ENCODE measurements at places on chromosomes 1 and 21. TPM values are rescaled to one million over a fixed set of nuclear protein-coding genes. Genes with fewer than 3 reads are reported as not detected.

GRCh38 chr1:29648026-29648425 lies 411.7 kb downstream of the PTPRU start:
- H3K27me3 ChIP-seq: peaks cover 9% of the 10 kb centered on the region
- no peaks in the 10 kb centered on the region for H3K36me3 ChIP-seq
- H3K4me1 ChIP-seq: no peaks in the 10 kb centered on the region

DNA sequence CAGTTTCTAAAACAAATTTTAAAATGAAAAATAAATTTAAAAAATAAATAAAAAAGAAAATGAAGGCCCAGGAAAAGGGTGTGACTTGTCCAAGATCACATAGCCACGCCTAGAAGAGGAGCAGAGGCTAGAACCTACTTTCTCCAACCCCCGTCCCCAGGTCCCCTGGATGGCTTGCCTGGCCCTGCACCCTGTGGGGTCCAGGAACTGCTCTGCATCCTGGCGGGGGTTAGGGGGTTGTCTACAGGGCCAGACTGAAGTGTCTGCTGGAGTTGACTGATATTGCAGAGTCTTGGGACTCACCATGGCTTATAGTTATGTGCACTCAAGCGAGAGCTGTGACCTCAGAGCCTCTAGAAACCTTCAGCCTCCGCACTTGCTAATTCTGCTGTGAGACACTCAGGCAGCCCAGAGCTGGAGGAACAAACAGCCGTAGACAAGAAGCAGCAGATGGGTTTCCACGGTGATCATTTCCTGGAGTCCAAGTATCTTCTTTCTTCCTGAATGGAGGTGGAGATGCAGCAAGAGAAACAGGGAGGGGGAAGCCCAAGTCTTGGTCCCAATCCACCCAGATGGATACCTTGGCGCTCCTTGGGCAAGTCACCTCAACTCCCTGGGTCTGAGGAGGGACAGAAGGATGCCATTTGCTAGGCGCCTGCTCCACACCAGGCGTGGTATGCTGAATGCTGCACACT lies 5.2 kb upstream of the EXTL1 start:
- peaks cover 10% of the 10 kb centered on the region for H3K4me1 ChIP-seq
- H3K36me3 ChIP-seq: no peaks in the 10 kb centered on the region
- no peaks in the 10 kb centered on the region for H3K27me3 ChIP-seq
- no peak overlapping the region for H3K27ac ChIP-seq
- H3K4me3 ChIP-seq: no peak overlapping the region
- no peak for DNase-seq

DNA sequence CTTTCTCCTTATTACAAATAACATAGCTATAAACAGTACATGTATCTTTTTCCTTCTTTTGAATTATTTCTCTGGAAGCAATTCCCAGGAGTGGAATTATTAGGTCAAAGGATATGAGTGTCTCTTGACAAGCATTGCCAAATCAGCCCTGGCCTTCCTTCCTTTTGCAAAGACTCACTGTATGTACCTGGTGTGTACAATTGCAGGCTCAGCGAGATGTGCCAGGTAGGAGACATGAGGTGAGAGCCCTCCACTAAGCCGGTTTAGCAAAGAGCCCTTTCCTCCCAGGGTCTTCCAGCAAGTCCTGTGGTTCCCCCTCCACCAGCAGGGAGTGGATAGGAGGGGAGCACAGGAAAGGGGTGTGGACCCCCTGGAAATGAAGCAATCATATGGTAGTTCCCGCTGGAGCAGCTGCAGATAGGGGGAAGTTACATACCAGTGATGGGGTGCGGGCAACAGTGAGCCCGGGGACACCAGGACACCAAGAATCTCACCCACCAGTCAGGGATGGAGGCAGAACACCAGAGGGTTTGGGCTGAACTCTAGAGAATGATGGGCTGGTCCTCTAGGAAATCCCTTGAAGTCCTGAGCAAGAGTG lies 18.3 kb downstream of the RCSD1 start:
- H3K27ac ChIP-seq: no peak overlapping the region
- H3K4me1 ChIP-seq: peaks cover 73% of the 10 kb centered on the region
- H3K4me3 ChIP-seq: no peak overlapping the region
- DNase-seq: no peak
- H3K36me3 ChIP-seq: peaks cover 21% of the 10 kb centered on the region
- no peaks in the 10 kb centered on the region for H3K27me3 ChIP-seq

DNA sequence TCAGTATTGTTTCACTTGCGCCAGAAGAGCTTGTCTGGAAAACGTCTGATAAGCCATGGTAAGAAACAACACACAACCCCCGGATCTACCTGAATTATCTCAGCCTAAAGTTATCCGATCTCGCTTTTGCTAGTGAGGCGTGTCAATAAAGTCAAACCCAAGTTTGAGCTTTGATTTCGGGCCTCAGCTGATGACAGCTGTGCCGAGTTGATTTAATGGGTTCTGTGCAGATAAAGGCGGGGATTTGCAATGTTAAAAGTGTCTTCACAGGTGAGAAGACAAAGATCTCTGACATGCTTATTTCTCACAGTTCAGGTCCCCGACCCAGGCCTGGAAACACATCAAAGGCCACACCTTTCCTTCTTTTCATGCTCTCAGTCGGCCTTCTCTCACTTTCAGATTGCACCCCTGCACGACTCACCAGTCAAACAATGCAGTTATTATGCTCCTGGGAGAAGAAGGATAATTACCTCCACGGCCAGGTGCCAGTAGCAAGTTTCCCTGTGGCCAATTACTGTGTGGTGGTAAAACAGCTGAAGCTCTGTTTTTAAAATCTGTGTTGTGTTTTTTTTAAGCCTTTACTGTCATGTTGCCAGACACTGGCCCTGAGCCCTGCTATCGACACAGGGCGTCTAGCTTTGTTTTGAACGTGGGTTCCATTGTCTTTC lies 245.3 kb upstream of the RUNX1 start:
- H3K4me1 ChIP-seq: peaks cover 17% of the 10 kb centered on the region
- no peak overlapping the region for H3K27ac ChIP-seq
- DNase-seq: peak; percentile 22
- peaks cover 2% of the 10 kb centered on the region for H3K27me3 ChIP-seq

GRCh38 chr1:82899017-82899416 lies 1098.3 kb downstream of the ADGRL2 start:
- H3K4me3 ChIP-seq: no peak overlapping the region
- H3K27ac ChIP-seq: no peak overlapping the region
- H3K27me3 ChIP-seq: no peaks in the 10 kb centered on the region
- no peak for DNase-seq

DNA sequence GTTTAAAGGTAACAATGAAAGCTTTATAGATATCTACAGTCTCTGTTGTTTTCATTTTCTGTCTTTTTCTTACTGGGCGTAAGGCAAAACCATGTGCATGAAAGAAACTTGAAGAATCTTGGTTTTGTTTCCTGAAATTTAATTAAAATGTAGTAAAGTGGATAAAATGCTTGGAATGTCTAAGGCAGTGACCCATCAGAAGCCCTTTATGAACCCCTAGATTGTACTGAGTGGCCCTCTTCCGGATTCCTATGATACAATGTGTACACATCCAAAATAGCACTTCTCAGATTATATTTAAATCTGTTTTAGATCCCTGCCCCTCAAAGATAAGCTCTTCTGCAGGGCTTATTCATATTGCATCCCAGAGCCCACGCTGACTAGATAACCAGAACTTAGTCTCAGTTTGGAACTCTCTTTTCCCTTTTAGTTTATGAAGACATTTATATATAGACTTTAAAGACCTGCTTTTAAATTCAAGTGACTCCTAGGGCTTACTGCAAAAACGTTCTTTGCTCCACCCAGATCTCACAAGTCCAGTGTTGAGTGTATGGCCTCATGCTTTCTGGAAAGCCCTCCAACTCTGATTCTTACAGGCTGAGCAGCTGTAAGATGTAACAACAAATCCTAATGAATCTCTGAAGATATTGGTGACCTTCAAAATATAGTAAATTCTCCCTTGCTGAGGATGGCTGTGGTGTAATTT lies 142.9 kb downstream of the LRRC7 start:
- no peaks in the 10 kb centered on the region for H3K27me3 ChIP-seq

- no peak overlapping the region for H3K27ac ChIP-seq
- DNase-seq: no peak
- no peaks in the 10 kb centered on the region for H3K27me3 ChIP-seq
- H3K36me3 ChIP-seq: no peaks in the 10 kb centered on the region
- no peaks in the 10 kb centered on the region for H3K4me1 ChIP-seq
Observed at GRCh38 chr1:71231751-71232150, 150.9 kb upstream of the ZRANB2 start.

DNA sequence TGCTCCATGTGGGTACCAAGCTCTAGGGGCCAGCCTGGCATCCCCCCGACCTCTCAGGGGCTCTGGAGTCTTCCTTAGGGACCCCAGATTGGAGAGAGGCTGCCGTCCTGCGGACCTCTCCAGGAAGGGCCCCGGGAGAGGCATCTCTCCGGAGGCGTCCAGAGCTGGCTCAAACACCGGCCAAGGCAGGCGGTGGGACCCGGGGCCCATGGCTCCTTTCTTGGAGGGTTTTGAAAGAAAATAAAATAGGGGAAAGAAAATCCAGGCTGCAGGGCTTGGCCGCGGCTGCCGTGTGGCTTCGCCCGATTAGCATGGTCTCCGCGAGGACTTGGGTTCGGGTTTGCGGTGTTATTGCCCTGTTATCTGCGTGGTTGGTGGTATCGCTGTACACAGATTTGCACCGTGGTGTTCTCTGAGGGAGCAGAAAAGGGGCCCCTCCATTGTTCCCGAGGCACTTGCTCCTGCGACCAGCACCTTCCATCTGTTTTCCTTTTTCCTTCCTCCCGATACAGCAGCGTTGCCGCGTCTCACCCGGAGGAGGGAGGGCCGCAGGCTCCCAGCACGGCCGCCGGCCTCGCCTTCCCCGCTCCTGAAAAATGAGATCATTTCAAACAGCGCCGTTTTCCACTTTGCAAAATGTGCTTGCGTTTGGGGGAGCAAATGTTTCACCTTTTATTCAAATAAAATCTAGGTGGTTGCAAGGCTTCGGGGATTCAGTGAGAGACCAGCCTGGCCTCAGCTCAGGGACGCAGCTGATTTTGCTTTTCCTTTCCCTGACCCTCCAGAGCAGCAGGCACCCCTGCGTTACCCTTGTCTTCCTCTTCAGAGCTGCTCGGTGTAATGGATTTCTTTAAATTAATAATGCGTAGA lies 86.3 kb downstream of the PRDM16 start:
- H3K36me3 ChIP-seq: no peaks in the 10 kb centered on the region
- H3K4me1 ChIP-seq: no peaks in the 10 kb centered on the region
- DNase-seq: no peak

- no peaks in the 10 kb centered on the region for H3K36me3 ChIP-seq
- no peak overlapping the region for H3K27ac ChIP-seq
- peaks cover 15% of the 10 kb centered on the region for H3K27me3 ChIP-seq
- no peak overlapping the region for H3K4me3 ChIP-seq
Observed at GRCh38 chr1:234139966-234140365, 233.3 kb upstream of the COA6 start.

DNA sequence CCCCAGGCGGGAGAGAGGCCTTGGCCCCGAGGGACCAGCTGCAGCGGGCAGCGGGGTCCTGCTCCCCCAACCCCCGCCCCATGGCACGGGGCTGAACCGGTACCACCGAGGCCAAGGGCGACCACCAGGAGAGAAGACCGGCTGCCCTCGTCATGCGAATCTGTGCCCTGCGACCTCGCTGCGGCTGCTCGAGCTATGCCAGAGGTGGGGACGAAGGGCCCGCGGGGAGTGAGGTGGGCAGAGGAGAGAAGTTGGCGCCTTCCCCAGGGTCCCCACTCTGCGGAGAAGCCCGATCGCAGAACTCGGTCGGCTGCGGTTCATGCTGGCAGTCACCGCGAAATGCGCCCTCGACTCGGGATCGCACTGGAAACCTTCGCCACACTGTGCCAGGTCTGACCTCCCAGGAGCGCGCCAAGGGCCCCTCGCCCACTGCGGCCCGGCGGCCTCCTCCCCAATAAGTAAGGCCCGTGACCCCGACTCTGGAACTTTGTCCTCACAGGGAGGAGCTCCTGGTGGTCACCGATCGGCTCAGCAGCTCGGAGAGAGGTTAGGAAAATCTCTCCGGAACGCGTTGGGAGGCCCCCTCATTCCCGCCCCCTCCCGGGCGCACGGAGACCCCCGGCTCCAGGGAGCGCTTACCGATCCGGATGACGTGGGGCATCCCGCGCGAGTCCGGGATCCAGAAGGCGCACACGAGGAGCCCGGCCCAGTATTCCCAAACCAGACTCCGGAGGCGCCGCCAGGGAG lies 787 bp downstream of the GRIK3 start:
- H3K4me1 ChIP-seq: peaks cover 3% of the 10 kb centered on the region
- H3K36me3 ChIP-seq: no peaks in the 10 kb centered on the region
- H3K27ac ChIP-seq: no peak overlapping the region

GRCh38 chr1:234498448-234499118 lies 19.6 kb upstream of the TARBP1 start:
- no peak for DNase-seq
- no peak overlapping the region for H3K4me3 ChIP-seq

DNA sequence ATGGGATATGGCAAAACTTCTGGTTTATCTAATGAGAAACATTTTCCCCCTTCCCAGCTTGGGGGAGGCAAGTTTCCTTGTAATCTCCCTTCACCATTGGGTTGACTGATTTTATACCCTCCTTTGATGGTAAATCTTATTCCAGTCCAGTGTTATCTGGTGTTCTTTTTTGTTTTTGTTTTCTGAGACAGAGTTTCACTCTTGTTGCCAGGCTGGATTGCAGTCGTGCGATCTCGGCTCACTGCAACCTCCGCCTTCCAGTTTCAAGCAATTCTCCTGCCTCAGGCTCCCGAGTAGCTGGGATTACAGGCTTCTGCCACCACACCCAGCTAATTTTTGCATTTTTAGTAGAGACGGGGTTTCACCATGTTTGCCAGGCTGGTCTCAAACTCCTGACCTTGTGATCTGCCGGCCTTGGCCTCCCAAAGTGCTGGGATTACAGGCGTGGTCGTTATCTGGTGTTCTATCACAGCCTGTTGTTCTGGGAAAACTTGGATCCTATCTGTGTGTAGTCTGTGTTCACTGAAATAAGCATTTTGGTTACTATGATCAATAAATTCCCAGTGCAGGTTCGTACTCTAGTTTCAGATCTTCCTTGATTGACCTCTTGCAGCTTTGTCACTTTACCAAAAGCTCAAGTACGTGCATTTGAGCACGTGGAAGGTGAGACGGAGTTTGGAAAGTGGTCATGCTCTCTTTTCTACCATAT lies 281.1 kb downstream of the NCAM2 start:
- H3K4me1 ChIP-seq: no peaks in the 10 kb centered on the region
- H3K4me3 ChIP-seq: no peak overlapping the region
- H3K27ac ChIP-seq: no peak overlapping the region
- DNase-seq: no peak

GRCh38 chr1:77831976-77832711 lies 52.7 kb downstream of the MIGA1 start:
- H3K27ac ChIP-seq: no peak overlapping the region
- DNase-seq: no peak
- H3K36me3 ChIP-seq: peaks cover 8% of the 10 kb centered on the region
- H3K4me1 ChIP-seq: peaks cover 2% of the 10 kb centered on the region

Gene LCE2A
- total RNA-seq: not detected

Gene LGR6
- total RNA-seq: 0.14 TPM

Gene ANKRD34A
- total RNA-seq: 6.1 TPM

Gene WNT4
- not detected for total RNA-seq

Gene MMP23B
- total RNA-seq: 1.2 TPM

Gene RNF223
- not detected for total RNA-seq

Gene MATN1
- total RNA-seq: 0.43 TPM

Gene OR2W3
- total RNA-seq: not detected

Gene DNAI4
- 0.87 TPM for total RNA-seq

Gene C1orf87
- not detected for total RNA-seq

Gene OR2G6
- total RNA-seq: not detected

Gene FLG2
- not detected for total RNA-seq

Gene FCRL2
- not detected for total RNA-seq

Gene KRTAP19-3
- not detected for total RNA-seq

Gene NECTIN4
- not detected for total RNA-seq

All from activated CD4-positive, alpha-beta T cell treated with anti-CD3 and anti-CD28 coated beads for 36 hours (primary cell).